ENCODE measurements at places on chromosomes 13 and 19.
A peak's percentile ranks its signal among the peaks of the same experiment; 100 is the strongest.

DNA sequence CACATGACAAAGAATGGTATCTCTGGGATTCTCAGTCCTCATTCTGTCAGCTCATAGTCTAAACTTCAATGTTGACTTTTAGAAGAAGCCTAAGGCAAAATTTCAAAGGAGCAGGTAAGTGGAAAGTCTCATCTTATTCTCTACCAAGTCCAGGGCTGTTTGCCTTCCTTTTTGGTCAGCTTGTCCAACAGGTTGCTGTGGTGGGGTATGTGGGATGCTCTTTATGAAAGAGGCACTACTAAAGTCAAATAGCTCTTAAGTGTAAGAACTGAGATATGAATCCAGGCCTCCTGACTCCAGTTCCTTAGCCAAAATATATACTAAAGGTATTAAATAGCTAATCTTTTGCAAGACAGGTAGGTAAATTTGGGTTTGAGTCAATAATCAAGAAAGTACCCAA is 540.6 kb upstream of the SPRY2 start:
- no peak for DNase-seq

GRCh38 chr19:32233885-32234284 is 111.5 kb upstream of the ZNF507 start:
- no peak for DNase-seq

GRCh38 chr13:44072536-44072935 is 192.8 kb downstream of the LACC1 start:
- DNase-seq, result no peak

GRCh38 chr19:33622505-33622808 is 704 bp downstream of the CHST8 start:
- no peak for DNase-seq

GRCh38 chr13:98399756-98400155 is 177.2 kb downstream of the STK24 start:
- no peak for DNase-seq

GRCh38 chr13:84296401-84296800 is 414.1 kb upstream of the SLITRK1 start:
- no peak for DNase-seq

- no peak for DNase-seq
Measured at GRCh38 chr13:28049880-28050875, 50.2 kb downstream of the FLT3 start.

DNA sequence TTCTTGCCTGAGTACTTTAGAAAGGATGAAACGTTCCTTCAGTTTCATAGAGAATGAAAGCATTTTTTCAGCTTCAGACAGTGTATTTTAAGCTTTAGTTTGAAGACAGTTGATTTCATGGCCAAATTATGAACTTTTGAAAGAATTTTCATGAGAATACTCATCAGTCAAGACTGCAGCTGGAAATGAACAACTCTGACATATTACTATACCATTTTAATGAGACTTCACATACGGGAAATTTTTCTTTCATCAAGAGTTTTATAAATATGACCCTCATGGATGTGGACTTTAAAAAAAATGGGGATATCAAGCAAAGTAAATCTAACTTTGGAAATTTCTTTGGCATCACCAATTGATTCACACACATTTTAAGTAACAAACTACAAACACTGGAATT is 6.4 kb downstream of the LATS2 start:
- no peak for DNase-seq

GRCh38 chr13:23610966-23611491 is 40.8 kb downstream of the TNFRSF19 start:
- peak; percentile 29 for DNase-seq

GRCh38 chr19:4350726-4351125 is 7.4 kb downstream of the MPND start:
- DNase-seq, result no peak

- no peak for DNase-seq
Measured at GRCh38 chr13:98039261-98039660, 85.8 kb downstream of the IPO5 start.

DNA sequence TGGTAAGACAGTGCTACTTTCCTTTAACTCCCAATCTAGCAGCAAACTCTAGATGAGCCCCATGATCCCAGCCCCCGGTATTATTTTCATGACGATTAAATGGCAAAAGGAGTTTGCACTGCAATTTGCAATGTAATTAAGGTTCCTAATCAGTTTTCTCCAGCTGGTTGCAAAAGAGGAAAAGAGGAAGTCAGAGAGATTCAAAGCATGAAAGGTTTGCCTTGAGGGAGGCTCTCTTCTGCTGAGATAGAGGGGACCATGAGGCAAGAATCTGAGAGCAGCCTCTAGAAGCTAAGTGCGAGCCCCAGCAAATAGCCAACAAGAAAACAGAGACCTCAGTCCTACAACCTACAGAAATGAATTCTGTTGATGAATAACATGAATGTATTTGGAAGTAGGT is 527.1 kb downstream of the UQCRFS1 start:
- no peak for DNase-seq

- no peak for DNase-seq
Measured at GRCh38 chr19:2081873-2082810, 14.0 kb downstream of the MOB3A start.

DNA sequence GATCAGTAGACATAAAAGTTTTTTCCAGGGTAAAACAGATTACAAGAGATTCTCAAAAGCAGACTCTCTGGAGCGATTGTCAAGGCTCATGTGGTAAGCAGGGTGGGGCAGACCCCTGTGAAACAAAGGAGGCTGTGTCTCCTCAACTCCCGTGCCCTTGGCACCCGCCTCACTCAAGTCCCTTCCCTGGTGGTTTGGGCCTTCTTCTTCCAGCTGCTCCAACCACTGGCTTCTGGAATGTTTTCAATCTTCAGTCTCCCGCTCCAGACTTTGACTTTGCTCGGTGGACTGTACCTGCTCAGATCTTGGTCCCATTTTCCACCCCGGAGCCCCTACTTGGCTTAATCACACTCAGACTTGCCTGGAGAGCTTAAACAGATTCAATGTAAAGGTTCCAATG is 74.8 kb upstream of the STK24 start:
- DNase-seq, result no peak

DNA sequence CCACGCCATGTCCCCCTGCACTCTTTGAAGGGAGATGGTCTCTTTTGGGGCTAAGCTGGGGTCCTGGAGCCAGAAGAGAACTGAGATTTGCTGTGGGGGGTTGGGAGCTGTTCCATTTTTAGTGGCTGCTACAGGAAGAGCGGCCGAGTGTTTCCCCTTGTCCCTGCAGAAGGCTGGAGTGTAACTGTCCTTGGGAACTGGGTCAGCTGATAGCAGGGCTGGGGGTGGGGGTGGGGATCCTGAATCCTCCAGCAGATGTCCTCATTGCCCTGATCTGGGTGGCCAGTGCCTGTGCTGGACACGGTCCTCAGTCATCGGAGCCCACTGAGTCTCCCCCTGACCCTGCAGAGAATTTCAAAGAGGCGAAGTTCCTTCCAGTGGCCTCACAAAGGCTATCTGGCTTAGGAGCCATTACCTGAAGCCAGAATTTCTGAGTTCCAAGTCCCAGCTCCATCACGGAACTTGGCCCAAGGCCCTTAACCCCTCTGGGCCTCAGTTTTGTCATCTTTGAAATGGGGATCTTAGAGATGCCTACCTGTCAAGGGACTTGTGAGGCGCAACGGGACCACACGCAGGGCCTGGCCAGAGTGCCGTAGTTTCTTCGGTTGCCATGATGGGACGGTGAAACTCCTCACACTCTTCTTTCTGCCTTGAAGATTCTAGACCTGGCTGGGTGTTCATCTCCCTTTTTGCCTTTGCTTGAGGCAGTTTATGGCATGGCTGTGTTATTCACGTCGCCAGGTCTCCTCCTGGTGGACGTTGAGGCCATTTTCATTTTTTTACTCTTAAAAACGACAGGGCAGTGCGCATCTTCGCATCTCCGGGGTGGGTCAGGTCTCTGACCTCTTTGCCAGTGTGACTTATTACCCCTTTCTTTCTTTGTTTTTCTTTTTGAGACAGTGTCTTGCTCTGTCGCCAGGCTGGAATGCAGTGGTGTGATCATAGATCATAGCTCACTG is 51.9 kb downstream of the DNM2 start:
- no peak for DNase-seq

GRCh38 chr13:41384749-41385503 is 72.4 kb upstream of the RGCC start:
- peak; percentile 8 for DNase-seq

DNA sequence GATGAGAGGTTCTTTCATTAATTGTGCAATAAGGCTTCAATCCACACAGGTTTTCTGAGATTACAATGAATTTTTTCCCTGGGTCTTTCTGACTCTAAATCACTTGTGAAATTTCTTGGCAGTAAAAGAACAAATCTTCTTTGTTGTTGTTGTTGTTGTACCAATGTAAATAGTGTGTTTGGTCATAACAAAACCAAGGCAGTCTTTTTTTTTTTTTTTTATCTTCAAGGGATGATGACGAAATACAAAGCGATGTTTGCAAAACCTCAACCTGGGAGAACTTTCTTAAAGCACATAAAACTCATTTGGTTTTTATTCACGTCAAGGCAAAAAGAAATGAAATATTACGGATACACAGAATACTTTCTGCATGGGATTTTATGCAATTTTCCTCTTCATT is 462.0 kb downstream of the LIG4 start:
- DNase-seq, result no peak

DNA sequence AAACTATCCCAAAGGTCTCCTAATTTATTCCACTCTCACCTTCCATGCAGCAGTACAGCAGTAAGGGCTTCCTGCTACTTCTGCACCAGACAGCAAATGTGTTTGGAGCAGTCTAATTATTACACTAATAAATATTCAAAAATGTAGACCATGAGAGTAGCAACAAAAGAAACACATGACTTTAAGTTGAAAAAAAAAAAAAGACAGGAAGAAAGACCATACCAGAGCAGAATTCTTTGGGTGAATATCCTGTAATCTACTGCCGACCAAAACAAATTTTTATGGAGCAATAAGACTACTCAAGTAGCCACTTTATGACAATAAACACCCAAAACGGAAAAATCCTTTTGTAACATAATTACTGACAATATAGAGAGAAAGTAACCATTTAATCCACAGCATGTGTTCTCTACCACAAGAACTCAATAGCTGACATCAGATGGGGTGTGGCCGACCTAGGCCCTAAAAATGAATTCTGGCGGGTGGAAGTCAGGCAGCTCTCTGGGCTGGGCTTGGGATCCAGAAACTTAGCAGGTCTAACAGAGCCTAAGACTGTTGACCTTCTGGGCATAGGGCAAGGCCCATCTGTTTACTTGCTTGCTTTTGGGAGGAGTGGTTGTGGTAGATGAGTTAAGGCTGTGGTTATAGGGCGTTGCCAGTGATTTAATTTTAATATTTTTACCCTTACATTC is 4.6 kb downstream of the KLF12 start:
- no peak for DNase-seq

DNA sequence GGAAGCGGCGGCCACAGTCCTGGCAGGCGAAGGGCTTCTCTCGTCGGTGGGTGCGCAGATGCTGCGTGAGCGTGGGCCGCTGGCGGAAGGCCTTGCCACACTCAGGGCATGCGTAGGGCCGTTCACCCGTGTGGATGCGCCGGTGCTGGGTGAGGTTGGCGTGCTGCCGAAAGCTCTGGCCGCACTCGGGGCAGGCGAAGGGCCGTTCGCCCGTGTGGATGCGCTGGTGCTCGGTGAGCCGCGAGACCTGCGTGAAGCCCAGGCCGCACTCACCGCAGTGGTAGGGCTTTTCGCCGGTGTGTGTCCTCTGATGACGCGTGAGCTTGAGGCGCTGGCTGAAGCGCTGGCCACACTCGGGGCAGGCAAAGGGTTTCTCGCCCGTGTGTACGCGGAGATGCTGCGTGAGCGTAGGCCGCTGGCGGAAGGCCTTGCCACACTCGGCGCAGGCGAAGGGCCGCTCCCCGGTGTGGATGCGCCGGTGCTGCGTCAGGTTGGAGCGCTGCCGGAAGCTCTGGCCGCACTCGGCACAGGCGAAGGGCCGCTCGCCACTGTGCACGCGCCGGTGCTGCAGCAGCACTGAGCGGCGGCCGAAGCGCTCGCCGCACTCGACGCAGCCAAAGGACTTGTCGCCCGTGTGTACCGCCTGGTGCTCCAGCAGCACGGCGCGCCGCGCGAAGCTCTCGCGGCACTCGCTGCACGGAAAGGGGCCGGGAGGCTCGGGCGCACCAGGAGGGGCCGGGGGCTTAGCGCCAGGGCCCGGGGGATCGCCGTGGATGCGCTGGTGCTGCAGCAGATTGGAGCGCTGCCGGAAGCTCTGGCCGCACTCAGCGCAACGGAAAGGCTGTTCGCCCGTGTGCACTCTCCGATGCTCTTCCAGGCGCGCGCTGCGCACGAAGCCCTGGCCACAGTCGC is 4.0 kb upstream of the UBE2M start:
- DNase-seq, result no peak
